ENCODE measurements at places on chromosomes 4 and X.

GRCh38 chrX:110276778-110277177 is 41.1 kb downstream of the AMMECR1 start:
- DNase-seq, result no peak

DNA sequence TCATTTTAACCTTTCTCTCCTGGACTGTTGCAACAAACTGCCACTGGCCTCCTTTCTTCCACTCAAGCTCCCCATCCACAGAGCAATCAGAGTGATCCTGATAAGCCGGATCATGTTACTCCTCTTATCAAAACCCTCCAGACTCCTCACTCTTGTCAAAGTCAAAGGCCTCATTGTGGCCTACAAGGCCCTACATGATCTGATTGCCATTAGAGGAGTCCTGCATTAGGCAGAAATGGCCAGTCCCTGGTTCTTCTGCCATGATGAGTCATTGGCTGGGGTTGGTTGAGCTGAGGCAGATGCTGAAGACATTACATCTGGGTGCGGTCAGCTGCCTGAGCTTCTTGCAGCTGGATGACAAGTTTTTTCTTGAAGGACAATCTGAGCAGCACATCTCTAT is 32.7 kb upstream of the CASK start:
- DNase-seq, result no peak

GRCh38 chr4:8385106-8385505 is 55.4 kb downstream of the ACOX3 start:
- DNase-seq, result no peak

- DNase-seq, result no peak
Observed at GRCh38 chr4:22021106-22021505, 72.5 kb upstream of the KCNIP4 start.

DNA sequence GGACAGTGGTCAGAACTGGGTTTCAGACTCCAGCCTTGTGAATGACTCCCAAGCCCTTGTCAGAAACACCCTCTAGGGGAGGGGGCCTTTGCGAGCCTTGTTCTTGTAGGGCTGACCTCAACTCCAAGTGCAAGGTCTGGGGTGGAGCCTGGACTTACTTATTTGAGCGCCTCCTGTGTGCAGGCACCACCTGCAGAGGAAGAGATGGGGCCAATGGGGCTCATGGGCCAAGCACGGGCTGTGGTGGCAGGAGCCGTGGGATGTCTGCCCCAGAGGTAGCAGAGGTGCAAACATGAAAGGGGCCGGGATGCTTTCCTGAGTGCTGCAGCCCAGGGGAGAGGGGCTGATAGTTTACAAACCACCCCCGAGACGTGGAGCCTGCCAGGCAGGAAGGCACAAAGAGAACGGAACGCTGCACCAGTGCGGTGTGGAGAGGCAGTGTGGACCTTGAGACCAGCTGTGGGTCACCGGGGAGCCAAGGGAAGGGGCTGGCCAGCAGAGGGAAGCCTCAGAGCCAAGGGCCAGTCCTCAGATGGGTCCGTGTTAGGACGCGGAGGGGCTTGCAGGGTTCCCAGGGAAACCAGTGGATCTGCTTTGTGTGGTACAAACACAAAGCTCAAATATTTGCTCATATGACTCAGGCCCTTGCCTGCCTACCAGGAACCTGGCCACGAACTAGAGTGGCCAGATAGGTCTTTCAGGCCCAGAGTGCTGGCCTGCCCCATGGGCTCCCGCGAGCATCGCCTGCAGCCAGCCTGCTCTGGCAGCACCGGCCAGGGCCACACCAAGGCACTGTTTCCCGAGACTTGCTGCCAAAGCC is 8.7 kb upstream of the TADA2B start:
- DNase-seq, result peak; percentile 45

DNA sequence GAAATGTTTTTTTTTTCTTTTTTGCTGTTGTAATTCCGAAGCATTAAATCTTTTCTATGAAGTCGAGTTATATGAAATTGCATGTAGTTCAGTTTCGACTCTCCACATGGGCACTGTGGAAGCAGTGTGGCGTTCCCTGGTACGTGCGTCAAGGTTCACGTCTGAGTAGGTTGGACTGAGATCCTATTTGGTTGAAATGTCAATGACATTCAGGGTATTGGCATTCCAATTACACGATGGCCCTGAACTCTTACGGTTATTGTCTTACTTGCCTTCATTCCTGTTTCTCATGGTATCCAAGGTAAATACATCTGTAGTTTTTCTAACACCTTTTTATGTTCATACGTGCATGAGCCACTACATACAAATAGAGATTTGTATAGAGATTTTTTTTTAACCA is 128.8 kb downstream of the SORBS2 start:
- no peak for DNase-seq

DNA sequence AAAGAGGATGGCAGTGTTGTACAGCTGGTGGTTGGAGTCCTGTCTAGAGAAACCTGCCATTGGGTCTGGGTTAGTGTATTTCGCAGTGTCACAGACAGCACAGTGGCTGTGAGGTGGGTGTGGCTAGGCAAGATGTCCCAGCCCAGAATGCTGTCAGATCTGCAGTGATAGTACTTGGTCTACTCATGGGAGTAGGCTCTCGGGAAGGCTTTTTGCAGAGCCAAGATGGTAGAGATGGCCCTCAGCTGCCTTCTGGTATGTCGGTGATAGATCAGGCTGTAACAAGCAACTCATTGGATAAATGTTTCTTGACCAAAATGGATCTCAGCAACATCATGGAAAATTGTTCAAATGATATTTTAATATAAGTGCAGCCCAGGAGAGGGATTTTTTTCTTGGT is 84.3 kb upstream of the WDR1 start:
- DNase-seq, result no peak

DNA sequence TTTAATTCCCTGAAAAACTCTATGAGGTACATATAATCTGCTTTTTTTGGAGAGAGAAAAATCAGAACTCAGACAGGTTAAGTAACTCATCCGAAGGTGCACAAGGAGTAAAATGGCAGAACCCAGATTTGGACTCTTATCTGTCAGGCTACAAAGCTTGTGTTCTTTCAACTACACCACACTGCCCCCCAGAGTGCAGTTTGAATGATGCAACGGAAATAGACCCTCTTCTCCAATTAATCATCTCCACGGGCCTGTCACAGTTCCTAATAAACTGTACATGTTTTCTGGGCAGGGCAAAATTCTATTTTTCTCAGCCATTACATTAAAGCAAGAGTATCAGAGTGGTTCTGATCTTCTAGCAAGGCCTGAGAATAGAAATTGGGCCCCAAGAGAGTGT is 35.3 kb upstream of the DCX start:
- DNase-seq, result no peak

DNA sequence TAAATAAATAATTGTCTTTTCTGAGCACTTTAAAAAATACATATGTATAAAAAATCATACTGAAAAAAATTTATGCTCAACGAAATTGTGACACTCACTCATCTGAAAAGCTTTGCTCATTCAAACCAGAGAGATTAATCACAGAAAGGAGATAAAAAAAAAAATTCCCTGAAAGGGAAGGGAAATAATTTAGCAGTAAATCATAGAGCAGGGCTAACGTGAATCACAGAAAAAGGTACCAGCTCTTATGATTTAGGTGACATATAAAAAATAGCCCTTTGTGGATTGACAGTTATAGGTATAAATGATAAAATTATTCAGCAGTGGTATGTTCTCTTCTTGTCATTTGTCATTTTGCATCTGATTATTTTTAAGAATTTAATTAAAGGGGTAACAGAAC is 552.7 kb upstream of the TENM3 start:
- DNase-seq, result no peak

- no peak for DNase-seq
Observed at GRCh38 chrX:99939883-99940232, 470.2 kb downstream of the PCDH19 start.

DNA sequence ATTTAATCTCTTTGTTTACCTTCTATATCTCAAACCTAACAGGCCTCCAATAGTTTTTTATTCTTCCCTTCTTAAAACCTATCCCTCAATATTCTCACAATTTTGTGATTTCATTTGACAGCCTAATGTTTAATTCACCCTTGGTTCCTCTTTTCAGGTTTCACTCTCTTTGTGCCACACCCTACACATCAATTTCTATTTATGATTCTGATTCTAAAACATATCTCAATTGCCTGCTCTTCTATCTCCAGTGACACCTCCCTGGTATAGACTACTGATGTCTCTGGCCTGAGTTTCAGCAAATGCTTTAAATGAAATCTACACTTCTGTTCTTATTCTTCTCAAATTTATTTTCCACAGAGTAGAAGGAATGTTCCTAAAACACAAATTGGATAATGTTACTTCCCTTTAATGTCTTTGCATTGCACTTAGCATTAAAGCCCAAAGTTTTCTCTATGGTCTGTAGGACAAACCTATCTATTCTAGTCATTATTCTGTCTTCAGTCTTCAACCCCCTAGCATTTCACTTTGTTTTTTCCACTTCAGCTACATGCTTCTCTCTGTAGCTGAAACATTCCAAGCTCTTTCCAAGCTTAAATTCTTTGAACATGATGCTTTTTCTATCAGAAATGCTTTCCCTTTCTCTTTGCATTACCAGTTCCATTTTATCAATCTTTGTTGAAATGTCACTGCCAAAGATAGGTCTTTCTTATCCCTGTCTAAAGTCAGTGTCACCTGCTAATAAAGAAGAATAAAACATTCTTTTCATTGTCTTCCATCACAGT is 622.0 kb downstream of the CENPC start:
- DNase-seq, result no peak

GRCh38 chr4:126916626-126917140 is 716.1 kb upstream of the INTU start:
- peak; percentile 94 for DNase-seq
